ENCODE measurements at places on chromosomes 16 and 17. TPM values are rescaled to one million over a fixed set of nuclear protein-coding genes. Genes with fewer than 3 reads are reported as not detected.

Gene SEZ6L2
- total RNA-seq = 2.8 TPM

Gene LITAFD
- not detected for total RNA-seq

Gene NOG
- total RNA-seq = not detected

Gene PIGS
- total RNA-seq = 66.7 TPM

Gene TEKT5
- not detected for total RNA-seq

Gene USH1G
- total RNA-seq = 2.9 TPM

Gene OTOA
- 0.11 TPM for total RNA-seq

Gene KRT39
- total RNA-seq = not detected

Gene FOXO3B
- total RNA-seq = 4.4 TPM

Gene RHBDF2
- total RNA-seq = 38.1 TPM

Gene WDR45B
- 85.1 TPM for total RNA-seq

Gene SLC47A1
- 3.9 TPM for total RNA-seq

Gene RBFOX1
- total RNA-seq = not detected

Gene HCRT
- not detected for total RNA-seq

Gene ATP2A3
- total RNA-seq = 2.7 TPM

Gene CNTNAP1
- 0.29 TPM for total RNA-seq

Gene GALR2
- total RNA-seq = not detected

Gene IL32
- total RNA-seq = 14.0 TPM

Gene SLC5A10
- total RNA-seq = not detected

Gene KRTAP4-4
- total RNA-seq = not detected

Gene RAB26
- 1.1 TPM for total RNA-seq

Gene WSCD1
- total RNA-seq = 1.6 TPM

Gene CDH3
- 45.2 TPM for total RNA-seq

Gene ERN2
- total RNA-seq = 0.11 TPM

Gene HS3ST3A1
- 17.5 TPM for total RNA-seq

Gene BCL6B
- total RNA-seq = 0.15 TPM

Gene NUFIP2
- total RNA-seq = 33.0 TPM

Gene FNDC8
- total RNA-seq = not detected

Gene ZNF385C
- 0.38 TPM for total RNA-seq

Gene NOD2
- total RNA-seq = 15.3 TPM

Gene PIK3R5
- total RNA-seq = 1.8 TPM

Gene STX1B
- 0.06 TPM for total RNA-seq

Gene HS3ST3B1
- 6.4 TPM for total RNA-seq

Gene DPEP2
- total RNA-seq = not detected

Gene SRCIN1
- 1.4 TPM for total RNA-seq

Gene KRTAP2-2
- total RNA-seq = not detected

Gene VTN
- 0.19 TPM for total RNA-seq

Gene PROCA1
- total RNA-seq = 1.1 TPM

Gene BMERB1
- total RNA-seq = 3.4 TPM

Gene PRR15L
- 12.5 TPM for total RNA-seq

Gene SERPINF2
- total RNA-seq = 0.22 TPM

Gene MC1R
- 1.6 TPM for total RNA-seq

Gene HASPIN
- 5.4 TPM for total RNA-seq

Gene GP1BA
- total RNA-seq = not detected

Gene ESRP2
- total RNA-seq = 125 TPM

Gene ACSM5
- total RNA-seq = not detected

Gene SPATA22
- 0.41 TPM for total RNA-seq

Gene HOXB1
- not detected for total RNA-seq

Gene USP7
- total RNA-seq = 70.6 TPM
